Renal cortex interstitium (tissue), 15 donors: ENCODE measurements at places on chromosomes 12 and 14. TPM values are rescaled to one million over a fixed set of nuclear protein-coding genes. Genes with fewer than 3 reads are reported as not detected.

GRCh38 chr12:65287426-65287825 lies 8.9 kb downstream of the MSRB3 start:
- DNase-seq: no peak

Gene TESPA1
- 0.67 TPM for polyA plus RNA-seq

DNA sequence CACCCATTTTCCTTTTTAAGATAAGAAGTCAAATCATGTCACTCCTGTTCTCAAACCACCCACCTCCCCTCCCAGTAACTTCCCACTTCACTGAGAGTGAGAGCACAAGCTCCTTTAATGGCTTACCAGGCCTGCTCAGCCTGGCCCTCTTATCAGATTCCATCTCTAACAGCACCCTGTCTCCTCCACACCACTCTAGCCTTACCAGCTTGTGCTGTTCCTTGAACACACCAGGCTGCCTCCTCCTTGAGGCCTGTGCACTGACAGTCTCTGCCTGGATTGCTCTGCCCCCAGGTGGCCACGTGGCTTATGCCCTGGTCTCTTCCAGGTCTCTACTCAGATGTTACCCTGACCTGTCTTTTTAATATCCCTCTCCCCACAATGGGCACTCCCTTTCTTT lies 40.1 kb upstream of the EVL start:
- no peak for DNase-seq

GRCh38 chr12:131682510-131682895 lies 28.4 kb upstream of the SFSWAP start:
- no peak for DNase-seq

- no peak for DNase-seq
Observed at GRCh38 chr12:62808166-62808879, 126.6 kb downstream of the PPM1H start.

Gene NPFF
- polyA plus RNA-seq: 0.81 TPM

Gene SLC6A13
- polyA plus RNA-seq: 51.3 TPM

DNA sequence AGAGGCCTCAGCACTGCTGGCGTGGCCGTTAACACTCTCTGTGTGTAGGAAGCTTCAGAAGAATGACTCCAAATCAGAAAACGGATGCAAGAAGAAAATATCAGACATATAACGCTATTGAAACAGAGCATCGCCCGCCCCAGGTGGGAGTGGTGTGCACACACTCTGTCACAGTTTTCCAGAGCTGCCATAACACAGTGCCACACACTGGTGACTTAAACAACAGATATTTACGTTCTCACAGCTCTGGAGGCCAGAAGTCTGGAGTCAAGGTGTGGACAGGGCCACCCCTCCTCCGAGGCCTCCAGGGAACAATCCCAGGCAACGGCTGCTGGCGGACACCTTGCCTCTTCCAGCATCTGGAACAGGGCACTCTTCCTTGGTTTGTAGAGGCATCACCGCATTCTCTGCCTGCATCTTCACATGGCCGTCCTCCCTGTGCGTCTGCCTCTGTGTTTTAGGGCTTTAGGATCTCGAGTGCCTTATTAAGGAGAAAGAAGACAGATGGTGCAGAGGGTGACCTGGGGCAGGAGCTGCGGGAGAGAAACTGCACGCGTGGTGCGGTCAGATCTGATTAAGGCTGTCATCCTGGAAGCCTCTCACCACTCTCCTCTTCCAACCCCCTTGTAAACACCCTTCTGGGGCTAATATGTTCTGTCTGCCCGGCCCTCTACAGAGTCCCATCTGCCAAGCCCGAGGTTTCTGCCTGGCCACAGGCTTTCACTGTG lies 141.0 kb downstream of the SLC15A4 start:
- no peak for DNase-seq

Gene RECQL
- polyA plus RNA-seq: 34.4 TPM

Gene GRIP1
- 26.7 TPM for polyA plus RNA-seq

GRCh38 chr14:33945210-33946088 lies 5.4 kb downstream of the EGLN3 start:
- DNase-seq: no peak

Gene PRB2
- not detected for polyA plus RNA-seq

DNA sequence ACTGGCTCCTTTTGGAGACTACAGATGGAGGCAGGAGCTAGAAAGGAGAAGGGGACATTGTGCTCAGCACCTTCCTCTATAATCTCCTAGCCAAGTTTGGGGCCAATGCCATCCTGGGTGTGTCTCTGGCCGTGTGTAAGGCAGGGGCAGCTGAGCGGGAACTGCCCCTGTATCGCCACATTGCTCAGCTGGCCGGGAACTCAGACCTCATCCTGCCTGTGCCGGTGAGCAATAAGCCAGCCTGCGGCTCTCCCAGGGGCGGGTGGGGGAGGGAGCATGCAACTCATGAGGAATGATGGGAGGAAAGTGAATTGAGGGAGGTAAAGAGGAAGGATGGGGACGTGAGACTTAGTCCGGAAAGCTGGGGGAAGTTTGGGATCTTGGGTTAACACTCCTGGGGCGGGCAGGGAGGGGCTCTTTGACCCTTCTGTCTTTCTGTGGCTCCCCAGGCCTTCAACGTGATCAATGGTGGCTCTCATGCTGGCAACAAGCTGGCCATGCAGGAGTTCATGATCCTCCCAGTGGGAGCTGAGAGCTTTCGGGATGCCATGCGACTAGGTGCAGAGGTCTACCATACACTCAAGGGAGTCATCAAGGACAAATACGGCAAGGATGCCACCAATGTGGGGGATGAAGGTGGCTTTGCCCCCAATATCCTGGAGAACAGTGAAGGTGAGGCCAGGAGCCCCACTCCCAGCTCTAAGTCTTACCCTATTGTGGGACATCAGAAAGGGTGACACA lies 3.3 kb downstream of the ENO2 start:
- no peak for DNase-seq

- no peak for DNase-seq
Observed at GRCh38 chr12:121668750-121669520, 519 bp downstream of the MORN3 start.

DNA sequence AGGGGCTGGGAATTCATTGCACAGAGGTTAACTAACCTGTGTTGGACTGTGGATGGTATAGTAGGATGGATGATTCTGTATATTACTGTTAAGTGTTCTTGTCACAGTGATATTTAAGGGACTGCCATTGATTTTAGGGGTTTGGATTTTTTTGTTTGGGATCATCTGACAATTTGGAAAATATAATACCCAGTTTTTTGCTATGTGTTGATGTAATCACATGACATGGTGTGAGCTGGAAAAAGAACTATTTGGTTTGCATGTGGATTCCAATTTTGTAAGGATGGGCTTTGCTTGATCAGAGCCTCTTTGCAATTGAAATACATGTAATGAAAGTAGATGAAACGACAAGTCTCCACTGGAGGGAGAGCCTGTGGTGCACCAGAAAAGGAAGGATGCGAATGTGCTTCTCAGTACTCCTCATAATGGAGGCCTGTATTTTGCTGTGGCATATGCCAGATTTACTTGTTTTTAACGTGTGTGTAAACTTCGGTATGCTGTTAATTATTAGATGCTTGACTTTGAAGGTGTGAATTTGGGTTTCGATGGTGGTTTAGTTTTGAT lies 2.7 kb downstream of the DYRK2 start:
- DNase-seq: no peak

Gene CD69
- polyA plus RNA-seq: 3.4 TPM

GRCh38 chr14:100620255-100621100 lies 33.3 kb upstream of the BEGAIN start:
- DNase-seq: no peak

GRCh38 chr12:123091230-123092150 lies 59.4 kb downstream of the PITPNM2 start:
- DNase-seq: no peak

Gene SERPINA3
- polyA plus RNA-seq: 0.29 TPM

Gene SERPINA4
- polyA plus RNA-seq: 0.70 TPM

DNA sequence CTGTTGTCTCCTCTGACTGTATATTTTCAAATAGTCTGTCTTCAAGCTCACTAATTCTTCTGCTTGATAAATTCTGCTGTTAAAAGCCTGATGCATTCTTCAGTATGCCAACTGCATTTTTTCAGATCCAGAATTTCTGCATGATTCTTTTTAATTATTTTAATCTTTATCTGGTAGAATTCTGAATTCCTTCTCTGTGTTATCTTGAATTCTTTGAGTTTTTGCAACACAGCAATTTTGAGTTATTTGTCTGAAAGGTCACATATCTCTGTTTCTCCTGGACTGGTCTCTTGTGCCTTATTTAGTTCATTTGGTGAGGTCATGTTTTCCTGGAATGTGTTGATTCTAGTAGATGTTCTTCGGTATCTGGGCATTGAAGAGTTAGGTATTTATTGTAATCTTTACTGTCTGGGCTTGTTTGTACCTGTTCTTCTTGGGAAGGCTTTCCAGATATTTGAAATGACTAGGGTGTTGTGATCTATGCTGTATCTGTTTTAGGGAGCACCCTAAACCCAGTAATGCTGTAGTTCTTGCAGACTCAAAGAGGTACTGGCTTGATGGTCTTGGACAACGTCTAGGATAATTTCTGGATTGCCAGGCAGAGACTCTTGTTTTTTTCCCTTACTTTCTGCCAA lies 193.8 kb upstream of the NPAS3 start:
- DNase-seq: no peak

Gene DCN
- polyA plus RNA-seq: 519 TPM

Gene GPR137C
- polyA plus RNA-seq: 9.1 TPM

Gene TAS2R31
- 1.1 TPM for polyA plus RNA-seq

GRCh38 chr14:46769292-46769691 lies 117.7 kb upstream of the RPL10L start:
- DNase-seq: no peak

Gene CKB
- polyA plus RNA-seq: 139 TPM

GRCh38 chr12:113325916-113326315 lies 9.0 kb downstream of the SLC8B1 start:
- no peak for DNase-seq

DNA sequence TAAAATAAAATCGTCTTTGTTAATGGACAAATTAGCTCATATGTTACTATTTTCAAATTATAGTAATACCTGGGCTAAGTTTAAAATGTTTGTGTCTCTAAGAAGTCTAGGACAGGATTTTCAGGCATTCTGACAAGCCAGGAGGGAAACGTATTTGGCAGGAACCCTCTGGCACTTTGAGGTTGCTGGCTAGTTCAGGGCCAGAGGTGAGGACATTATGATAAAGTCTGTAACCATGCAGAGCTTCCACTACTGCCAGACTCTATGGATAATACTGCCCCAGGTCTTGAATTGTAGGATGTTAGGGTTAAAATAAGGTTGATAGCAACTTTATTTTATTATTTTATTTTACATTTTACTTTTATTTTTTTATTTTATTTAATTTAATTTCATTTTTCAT lies 56.4 kb downstream of the RPAP3 start:
- no peak for DNase-seq

GRCh38 chr12:96371138-96371789 lies 29.0 kb downstream of the CDK17 start:
- DNase-seq: no peak

Gene FUT8
- polyA plus RNA-seq: 19.5 TPM

DNA sequence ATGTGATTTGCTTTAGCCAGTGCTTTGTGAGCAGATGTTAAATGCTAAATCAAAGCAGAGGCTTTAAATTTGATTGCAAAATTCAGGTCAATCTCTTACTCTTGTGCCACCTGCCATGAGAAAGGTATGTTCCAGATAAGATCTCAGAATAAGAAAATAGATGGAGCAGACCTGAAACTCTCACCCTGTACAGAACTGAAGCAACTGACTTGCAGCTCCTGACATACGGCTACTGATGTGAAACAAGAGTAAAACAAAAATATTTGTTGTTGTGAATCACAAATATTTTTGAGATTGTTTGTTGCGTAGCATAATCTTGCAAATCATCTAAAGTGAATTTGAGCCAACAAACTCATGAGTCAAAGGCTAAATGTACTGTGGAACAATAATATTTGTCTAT lies 3.5 kb upstream of the OSBPL8 start:
- no peak for DNase-seq

Gene LALBA
- not detected for polyA plus RNA-seq

Gene C12orf50
- polyA plus RNA-seq: 0.23 TPM

DNA sequence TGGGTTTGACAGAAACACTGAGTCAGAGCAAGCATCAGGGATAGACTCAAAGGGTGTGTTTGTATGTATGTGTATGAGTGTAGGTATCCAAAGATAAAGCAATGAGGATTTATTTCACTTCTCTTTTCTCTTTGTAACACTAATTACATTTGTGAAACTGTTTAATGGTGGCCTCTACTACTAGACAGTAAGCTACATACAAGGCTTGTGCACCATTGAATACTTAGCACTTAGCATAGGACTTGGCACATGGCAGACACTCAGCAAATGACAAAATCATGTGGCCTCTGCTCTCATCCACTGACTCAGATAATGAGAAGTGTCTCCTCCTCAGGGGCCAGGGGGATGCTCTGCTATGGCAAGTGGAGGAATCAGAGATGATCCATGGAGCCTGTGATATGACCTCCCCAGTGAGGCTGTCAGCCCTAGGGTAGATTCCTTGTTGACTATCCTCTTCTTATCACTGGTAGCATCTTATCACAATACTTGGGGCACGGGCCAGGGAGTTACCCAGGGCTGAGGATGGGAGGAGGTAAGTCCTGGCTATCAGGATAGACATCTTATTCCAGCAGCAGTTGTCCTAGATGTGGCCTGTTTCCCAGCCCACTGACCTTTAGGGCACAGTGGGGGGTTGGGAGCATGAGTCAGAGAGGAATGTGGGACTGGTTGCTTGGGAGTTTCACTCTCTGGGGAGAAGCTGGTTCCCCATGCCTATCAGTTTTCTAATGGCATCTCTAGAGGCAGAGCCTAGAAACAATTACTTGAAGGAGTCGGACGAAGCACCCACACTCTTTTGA lies 71.2 kb upstream of the HOXC13 start:
- no peak for DNase-seq

DNA sequence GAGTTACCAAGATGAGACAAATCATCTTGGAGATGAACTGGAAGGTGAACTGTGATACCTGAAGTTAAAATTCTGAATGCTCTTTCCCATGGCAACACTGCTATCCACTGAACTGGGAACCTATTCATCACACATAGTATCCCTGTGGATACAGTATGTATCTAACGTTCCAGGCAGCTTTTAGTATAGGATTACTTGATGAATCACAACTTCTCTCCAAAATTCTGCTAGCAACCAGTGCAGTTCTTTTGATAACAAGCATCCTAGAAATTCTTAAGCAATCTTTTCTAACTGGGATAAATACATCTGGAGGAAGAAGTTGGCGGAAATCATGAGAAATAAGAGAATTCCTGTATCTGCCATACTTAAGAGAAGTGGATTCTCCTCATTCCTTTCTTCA lies 66.4 kb downstream of the PAWR start:
- DNase-seq: no peak

DNA sequence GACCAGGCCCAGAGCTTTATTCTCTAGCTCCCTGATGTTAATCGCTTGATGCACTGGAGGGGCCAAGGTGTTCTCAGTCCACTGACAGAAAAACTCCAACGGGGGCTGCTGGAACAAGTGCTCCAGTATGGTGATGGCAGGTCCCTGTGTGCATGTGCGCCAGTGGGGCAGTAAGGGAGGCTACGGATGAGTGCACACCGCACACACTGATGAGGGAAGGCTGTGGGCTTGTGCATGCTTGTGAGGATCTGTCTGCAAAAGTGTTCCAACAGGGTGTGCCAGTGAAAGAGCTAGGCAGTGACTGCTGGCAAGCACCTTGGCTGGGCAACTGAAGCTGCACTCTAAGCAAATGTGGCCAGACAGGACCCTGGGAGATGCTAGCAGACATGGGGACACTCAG lies 229.7 kb upstream of the FOXG1 start:
- no peak for DNase-seq

Gene POC1B
- polyA plus RNA-seq: 23.3 TPM
